PC-3 (cell line): ENCODE measurements at places on chromosomes 1 and 21. TPM values are rescaled to one million over a fixed set of nuclear protein-coding genes. Genes with fewer than 3 reads are reported as not detected.

KLF18 gene
- not detected in 2 replicates for total RNA-seq

NRIP1 gene
- 68.0 and 69.2 TPM in 2 replicates for total RNA-seq

UBXN11 gene
- total RNA-seq: 19.4 and 24.6 TPM in 2 replicates

S100A1 gene
- total RNA-seq: 0.29 TPM in 1 of 2 replicates, not detected in the other

LORICRIN gene
- not detected in 2 replicates for total RNA-seq

GBP7 gene
- 0.07 TPM in 1 of 2 replicates, not detected in the other for total RNA-seq

ACOT11 gene
- total RNA-seq: 4.1 and 5.0 TPM in 2 replicates

PCBP3 gene
- total RNA-seq: 2.4 and 3.0 TPM in 2 replicates

CAMTA1 gene
- total RNA-seq: 40.8 and 42.5 TPM in 2 replicates

FCRL6 gene
- total RNA-seq: not detected in 2 replicates

AMY1A gene
- total RNA-seq: not detected in 2 replicates

FMO5 gene
- total RNA-seq: 2.8 and 3.2 TPM in 2 replicates

- H3K4me3 ChIP-seq: no peak overlapping the region
- no peaks in the 10 kb centered on the region for H3K27me3 ChIP-seq
- no peaks in the 10 kb centered on the region for H3K36me3 ChIP-seq
- H3K27ac ChIP-seq: no peak overlapping the region
- no peak for DNase-seq
These were observed 77.0 kb downstream of the ZMYM4 start for GRCh38 chr1:35345439-35345981.

DNA sequence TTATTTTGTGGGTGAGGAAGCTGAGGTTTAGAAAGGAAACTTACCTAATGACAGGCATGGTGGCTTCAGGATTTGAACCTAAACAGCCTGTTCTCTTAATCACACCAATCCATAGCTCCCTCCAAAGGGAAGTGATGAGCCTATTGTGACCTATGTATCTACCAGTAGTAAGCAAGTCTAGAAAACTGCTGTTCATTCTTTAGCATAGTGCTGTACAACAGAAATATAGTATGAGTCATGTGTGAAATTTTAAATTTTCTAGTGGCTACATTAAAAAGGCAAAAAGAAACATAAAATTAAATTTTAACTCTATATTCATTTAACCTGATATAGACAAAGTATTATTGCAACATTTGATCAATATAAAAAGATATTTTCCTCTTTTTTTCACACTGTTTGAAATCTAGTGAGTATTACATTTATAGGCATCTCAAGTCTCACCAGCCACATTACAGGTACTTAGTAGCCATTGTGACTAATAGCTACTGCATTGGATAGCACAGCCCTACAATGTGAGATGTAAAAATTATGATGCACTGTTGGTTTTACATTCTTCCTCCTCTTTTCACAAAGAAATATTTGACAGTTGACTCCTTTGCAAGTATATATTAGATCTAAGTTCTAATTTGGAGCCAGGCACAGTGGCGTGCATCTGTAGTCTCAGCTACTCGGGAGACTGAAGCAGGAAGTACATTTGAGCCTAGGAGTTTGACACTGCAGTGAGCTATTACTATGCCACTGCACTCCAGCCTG is 16.6 kb downstream of the IPO9 start:
- H3K27me3 ChIP-seq: no peaks in the 10 kb centered on the region
- H3K36me3 ChIP-seq: peaks cover 19% of the 10 kb centered on the region; the same call in 1 of the 2 replicates
- DNase-seq: peak; percentile 18
- H3K27ac ChIP-seq: no peak overlapping the region
- no peak overlapping the region for H3K4me3 ChIP-seq

DNA sequence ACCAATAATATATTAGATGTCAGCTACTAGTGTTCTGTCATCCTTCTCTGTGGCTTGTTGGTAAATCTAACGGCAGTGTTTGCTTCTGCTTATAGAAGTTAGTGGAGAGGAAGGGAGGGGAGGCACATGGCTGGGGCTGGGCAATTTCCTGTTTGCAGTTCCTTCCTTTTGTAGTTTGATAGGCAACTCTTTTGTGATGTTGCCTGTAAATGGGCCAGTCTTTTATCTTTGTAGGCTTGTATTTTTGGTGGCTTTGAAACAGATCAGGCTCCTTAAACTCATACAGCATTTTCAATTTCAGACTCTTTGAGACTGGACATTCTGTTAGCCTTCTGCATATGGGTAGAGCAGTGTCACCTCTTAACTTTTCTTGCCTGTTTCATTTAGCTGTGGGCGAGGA is 48.1 kb downstream of the CDC14A start:
- H3K27ac ChIP-seq: no peak overlapping the region
- no peaks in the 10 kb centered on the region for H3K36me3 ChIP-seq
- no peak overlapping the region for H3K4me3 ChIP-seq
- no peak for DNase-seq
- H3K4me1 ChIP-seq: no peaks in the 10 kb centered on the region

DNA sequence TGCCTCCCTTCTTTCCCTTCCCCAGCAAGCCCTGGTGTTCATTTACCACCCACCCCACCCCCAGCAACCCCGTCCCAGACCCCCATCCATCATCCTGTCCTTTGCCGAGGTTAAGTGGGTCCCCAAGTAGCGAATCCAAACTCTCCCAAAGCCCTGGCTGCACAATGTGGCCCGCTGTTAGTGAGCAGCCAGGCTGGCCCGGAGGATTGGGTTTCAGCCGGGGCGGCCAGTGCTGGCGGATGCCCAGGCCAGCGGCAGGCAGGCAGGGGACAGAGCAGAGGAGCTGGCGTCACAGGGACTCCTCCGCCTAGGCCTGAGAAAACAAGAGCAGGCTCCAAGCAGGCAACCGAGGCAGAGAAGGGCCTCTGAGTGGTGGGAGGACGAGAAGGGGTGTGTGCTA is 61.4 kb downstream of the EPHB2 start:
- no peak overlapping the region for H3K4me3 ChIP-seq
- H3K4me1 ChIP-seq: peaks cover 3% of the 10 kb centered on the region; the same call in 1 of the 2 replicates
- H3K27ac ChIP-seq: no peak overlapping the region
- no peak for DNase-seq
- H3K27me3 ChIP-seq: no peaks in the 10 kb centered on the region
- H3K36me3 ChIP-seq: no peaks in the 10 kb centered on the region

DNA sequence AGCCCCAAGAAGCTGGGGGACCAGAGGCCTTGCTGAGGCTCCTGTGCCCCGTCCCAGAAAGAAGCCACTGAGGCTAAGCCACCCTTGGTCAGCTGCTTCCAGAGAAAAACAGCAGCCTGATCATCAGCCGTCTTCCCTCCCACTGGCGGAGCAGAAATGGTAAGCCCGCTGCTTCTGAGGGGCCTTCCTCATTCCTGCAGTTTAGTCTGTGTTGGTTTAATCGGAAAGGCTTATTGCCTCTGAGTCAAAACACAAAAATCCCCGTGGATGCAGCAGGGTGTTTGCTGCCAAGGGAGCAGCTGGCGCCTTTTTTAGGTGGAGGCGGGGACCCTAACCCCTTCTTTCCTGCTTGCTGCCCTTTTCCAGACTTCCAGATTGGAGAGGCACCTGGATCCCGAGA is 33.9 kb downstream of the SPSB1 start:
- H3K4me1 ChIP-seq: no peaks in the 10 kb centered on the region
- no peaks in the 10 kb centered on the region for H3K27me3 ChIP-seq
- no peak for DNase-seq

DNA sequence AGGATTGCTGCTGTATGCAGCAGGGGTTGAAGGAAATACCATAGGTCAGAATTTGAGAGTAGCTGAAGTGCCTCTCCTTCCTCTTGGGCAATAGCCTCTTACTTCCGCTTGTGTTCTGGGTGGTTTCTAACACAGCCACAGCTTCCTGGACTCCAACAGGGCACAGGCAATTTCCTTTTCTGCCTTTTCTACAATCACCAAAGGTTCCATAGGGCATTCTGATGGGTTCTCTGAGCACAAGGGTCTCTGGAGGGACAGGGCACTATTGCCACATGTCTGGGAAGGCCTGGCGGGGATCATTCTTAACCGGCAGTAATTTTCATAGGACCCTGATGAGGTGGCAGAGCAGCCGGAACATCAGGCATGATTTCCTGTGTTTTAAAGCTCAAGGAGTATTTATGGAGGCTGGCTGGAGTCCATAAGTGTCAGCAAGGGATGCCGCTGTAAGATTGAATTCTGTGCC is 5.5 kb upstream of the AGTRAP start:
- peak; percentile 31 for DNase-seq
- H3K27me3 ChIP-seq: no peaks in the 10 kb centered on the region
- peak overlapping the region; percentile 40; the same call in 1 of the 2 replicates for H3K27ac ChIP-seq
- peaks cover 7% of the 10 kb centered on the region; the same call in 1 of the 2 replicates for H3K4me1 ChIP-seq
- no peak overlapping the region for H3K4me3 ChIP-seq

DNA sequence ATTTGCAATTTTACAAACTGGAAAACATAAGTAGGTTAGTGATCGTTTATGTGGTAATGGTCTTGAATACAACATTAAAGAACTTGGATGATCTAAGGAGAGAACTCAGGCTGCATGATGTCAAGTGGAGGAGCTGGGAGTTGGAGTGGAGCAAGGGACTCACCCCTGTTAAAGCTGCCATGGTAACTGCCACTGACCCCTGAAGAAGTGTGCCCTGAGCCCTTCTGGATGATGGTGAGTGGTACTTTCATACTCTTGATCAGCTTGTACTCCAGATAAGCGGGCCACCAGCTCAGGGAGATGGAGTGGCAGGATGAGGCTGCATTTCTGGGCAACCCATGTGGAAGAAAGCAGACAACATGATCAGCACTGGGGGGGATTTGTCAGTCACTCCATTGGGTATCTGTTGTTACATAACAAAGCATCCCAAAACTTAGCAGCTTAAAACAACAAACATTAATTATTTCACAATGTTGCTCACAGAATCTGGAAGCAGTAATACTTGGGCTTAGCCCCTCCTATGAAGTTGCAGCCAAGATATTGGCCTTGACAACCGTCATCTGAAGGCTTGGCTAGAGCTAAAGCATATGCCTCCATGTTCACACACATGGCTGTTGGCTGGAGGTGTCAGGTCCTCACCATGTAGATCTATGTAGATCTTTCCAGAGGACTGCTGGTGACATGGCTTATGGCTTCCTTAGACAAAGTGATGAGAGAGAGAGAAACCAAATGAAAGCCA is 213.8 kb downstream of the DUSP10 start:
- H3K4me3 ChIP-seq: no peak overlapping the region
- H3K27ac ChIP-seq: no peak overlapping the region
- H3K4me1 ChIP-seq: no peaks in the 10 kb centered on the region
- no peaks in the 10 kb centered on the region for H3K27me3 ChIP-seq
- no peak for DNase-seq

DNA sequence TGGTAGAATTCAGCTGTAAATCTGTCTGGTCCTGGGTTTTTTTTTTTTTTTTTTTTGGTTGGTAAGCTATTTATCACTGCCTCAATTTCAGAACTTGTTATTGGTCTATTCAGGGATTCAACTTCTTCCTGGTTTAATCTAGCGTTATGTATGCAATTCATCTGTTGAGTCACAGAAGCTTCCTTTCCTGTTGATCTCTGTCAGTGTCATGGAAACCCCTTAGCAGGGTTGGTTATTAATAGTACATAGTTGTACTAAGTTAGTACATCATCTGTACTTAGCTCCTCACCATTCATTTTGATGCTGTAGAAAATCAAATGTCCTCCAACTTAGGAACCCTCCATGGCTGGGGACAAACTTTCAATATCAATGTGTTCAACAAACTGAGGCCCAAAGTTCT is 51.0 kb upstream of the BARHL2 start:
- DNase-seq: no peak
- H3K27me3 ChIP-seq: peaks cover 3% of the 10 kb centered on the region; the same call in 1 of the 2 replicates
- no peaks in the 10 kb centered on the region for H3K4me1 ChIP-seq
- no peak overlapping the region for H3K4me3 ChIP-seq

DNA sequence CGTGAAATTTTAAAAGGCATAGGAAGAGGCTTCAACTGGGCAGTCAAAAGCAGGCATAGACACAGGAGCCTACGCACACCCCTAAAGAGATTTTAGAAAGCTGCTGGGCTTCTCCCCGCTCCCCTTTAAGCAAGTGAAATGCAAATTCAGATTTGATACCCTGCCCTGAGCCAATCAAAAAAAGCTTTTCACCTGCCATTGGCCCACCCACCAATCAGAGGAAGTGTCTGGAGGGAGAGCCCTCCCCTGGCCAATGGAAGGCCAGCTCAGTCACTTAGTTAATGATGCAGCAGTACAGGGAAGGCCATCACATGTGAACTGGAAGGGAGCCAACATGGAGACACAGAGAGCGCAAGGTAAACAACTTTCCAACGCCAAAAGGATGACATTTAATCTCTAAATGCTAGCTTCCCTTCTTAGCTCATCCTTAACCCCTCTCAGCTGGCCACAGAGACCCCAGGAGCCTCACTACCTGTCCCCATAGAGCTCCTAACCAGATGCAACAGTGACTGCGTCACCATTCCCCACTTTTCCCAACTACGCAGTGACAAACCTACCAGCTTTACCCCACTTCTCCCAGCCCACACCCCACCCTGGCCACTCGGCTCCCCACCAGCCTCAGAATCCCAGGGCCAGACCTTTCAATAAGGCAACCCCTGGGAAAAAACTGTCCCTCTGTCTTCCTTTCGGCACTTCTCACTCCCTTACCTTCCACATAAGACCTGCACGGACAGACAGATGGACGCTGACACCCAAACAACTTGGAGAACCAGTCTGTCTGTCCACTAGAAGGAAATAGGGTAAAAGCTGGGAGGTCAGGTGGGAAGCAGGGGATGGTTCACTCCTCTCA is 71.0 kb downstream of the CD46 start:
- H3K4me3 ChIP-seq: no peak overlapping the region
- peaks cover 47% of the 10 kb centered on the region for H3K4me1 ChIP-seq

DNA sequence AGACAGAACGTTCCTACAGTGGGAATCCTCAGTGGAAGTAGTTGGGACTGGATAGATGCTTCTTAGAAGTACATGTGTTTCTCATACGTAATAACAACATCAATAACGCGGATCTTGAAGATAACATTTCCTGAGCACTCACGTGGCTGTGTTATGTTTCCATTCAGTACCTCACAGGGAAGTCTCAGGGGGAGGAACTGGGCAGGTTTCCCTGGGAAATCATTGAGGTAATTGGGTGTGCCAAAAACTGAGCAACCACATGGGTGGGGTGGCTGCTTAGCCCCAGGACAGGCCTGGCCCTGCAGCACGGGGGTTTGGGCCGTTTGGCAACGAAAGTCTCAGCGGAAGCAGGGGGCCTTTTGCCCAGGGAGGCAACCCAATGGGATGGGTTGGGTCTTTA is 133.8 kb downstream of the ZSCAN20 start:
- no peaks in the 10 kb centered on the region for H3K4me1 ChIP-seq
- no peak overlapping the region for H3K4me3 ChIP-seq
- no peak overlapping the region for H3K27ac ChIP-seq
- H3K27me3 ChIP-seq: peaks cover 46% of the 10 kb centered on the region
- H3K36me3 ChIP-seq: no peaks in the 10 kb centered on the region

- no peak overlapping the region for H3K4me3 ChIP-seq
- no peak overlapping the region for H3K27ac ChIP-seq
- H3K36me3 ChIP-seq: no peaks in the 10 kb centered on the region
- H3K4me1 ChIP-seq: no peaks in the 10 kb centered on the region; the same call in 1 of the 2 replicates
- no peak for DNase-seq
These were observed 11.9 kb upstream of the RXRG start for GRCh38 chr1:165456861-165457260.

- H3K27me3 ChIP-seq: no peaks in the 10 kb centered on the region
- peak; percentile 11 for DNase-seq
- peak overlapping the region; percentile 85 for H3K4me3 ChIP-seq
These were observed 1.6 kb downstream of the EPS15 start for GRCh38 chr1:51517361-51518032.

DNA sequence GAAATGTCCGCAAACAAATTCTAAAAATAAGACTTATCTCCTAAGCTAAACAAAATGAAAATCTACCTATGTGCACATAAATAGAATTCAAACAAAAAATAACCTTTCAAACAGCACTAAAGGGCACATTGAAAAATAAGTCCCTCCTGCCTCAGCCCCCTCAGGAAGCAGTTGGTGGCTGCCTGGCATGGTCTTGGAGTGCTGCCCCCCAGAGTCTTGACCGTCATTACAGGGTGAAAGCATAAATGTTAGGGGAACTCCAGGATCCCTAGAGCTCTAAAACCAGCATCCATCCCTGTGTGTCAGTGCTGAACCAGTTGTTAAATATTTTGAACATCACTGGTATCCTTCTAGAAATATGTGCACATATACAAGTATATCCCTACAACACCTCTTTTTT is 6.5 kb upstream of the NPL start:
- H3K27me3 ChIP-seq: peaks cover 6% of the 10 kb centered on the region; the same call in 1 of the 2 replicates
- H3K4me3 ChIP-seq: no peak overlapping the region
- DNase-seq: no peak
- no peak overlapping the region for H3K27ac ChIP-seq
